ENCODE measurements at places on chromosomes 5 and 9.

DNA sequence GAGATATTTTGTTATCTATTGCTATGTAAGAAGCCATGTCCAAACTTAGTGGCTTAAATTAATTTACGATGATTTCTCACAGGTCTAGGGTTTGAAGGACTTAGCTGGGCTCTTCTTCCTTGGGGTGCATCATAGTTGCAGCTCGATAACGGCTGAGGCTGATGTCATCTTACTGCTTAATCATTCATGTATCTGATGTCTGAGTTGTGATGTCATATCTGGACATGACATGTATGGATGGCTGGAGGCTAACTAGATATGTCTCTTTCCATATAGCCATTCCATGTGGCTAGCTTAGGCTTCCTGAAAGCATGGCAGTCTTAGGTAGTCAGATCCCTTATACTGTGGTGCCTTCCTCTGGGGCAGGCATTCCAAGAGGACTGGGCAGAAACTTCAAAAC is 31.6 kb downstream of the ADGRV1 start:
- DNase-seq, result no peak

GRCh38 chr5:72459089-72459661 is 48.0 kb downstream of the ZNF366 start:
- no peak for DNase-seq

DNA sequence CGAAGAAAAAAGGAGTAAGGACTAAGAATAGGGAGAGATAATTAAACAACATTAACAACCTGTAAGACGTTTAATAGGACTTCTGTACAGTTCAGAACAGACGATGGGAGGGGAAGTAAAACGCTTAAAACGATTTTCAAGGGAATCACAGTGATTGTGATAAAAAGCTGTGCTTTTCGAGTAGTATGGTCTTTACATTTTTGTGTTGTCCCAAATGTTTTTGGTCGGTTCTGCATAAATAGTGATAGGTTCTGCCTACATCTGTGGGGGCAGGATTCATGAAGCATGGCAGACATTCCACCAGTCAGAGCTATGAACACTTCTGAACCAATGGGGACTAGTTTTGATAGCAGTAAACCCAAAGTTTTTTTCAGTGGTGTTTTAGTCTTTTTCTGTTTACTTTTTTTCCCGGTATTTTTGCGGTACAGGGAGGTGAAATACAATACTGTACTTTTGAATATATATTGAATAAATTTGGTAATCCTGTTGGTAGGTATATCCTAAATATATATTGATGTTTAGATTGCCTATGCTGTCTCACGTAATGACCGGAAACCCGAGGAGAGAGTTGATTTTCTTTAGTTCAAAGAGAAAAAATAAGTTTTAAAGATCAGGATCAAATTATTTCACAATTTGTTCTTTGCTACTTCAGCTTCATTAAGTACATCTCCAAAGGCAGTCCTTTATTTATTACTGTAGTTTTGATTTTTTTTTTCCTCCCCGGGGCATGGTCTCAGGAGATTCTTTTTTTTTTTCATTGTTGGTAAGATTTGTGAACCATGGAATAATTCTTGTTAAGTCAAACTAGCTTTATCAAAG is 1.3 kb downstream of the ERBIN start:
- DNase-seq, result peak; percentile 9

DNA sequence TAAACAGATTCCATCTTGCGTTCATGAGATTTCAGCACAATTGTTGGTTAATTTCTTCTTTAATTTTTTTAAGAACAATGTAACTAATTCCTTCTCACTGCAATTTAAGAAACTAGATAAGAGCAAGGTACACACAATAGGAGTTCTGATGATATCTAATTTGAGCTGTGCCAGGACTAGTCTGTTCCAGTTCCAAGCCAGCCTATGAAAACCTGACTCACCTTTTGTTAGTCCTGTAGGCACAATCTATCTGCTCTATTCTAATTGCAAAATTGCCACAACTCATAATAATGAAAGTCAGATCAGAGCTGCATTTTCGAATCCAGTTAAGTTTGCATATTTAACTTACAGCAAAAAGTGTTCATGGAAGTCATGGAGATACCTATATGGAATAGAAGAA is 494.1 kb upstream of the TUSC1 start:
- DNase-seq, result no peak

GRCh38 chr5:174832025-174832424 is 107.6 kb downstream of the MSX2 start:
- no peak for DNase-seq

DNA sequence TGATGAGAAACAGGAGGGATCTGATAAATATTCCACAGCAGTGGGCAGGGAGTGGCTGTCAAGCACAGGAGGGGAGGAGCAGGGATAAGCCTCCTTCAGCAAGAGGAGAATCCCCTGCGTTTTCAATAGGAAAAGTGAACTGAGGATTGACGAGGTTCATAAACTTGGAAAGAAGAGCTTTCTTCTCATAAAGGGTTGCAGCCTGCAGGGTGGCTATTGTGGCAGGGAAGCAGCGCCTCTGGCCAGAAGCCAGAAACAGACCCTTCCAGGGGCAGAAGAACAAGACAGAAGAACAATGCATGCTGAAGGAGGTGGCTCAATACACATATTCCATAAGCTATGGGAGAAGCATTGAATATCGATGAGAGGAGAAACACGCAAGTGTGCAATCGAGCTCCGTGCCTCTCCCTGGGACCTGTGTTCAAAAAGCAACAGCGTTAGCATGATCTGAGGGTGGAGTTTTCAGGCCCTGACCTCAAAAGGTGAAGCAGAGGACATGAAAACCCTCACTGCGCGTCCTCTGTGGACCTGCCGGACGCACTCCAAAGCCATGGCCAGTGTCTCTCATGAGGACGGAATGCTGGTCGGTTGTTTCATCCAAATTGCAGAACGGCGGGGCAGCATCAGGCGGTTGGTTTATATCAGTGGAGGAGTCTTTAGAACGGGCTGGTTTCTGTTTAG is 67.6 kb downstream of the ANKRD33B start:
- DNase-seq, result no peak

GRCh38 chr9:136117291-136117915 is 1.3 kb downstream of the TMEM250 start:
- DNase-seq, result no peak

DNA sequence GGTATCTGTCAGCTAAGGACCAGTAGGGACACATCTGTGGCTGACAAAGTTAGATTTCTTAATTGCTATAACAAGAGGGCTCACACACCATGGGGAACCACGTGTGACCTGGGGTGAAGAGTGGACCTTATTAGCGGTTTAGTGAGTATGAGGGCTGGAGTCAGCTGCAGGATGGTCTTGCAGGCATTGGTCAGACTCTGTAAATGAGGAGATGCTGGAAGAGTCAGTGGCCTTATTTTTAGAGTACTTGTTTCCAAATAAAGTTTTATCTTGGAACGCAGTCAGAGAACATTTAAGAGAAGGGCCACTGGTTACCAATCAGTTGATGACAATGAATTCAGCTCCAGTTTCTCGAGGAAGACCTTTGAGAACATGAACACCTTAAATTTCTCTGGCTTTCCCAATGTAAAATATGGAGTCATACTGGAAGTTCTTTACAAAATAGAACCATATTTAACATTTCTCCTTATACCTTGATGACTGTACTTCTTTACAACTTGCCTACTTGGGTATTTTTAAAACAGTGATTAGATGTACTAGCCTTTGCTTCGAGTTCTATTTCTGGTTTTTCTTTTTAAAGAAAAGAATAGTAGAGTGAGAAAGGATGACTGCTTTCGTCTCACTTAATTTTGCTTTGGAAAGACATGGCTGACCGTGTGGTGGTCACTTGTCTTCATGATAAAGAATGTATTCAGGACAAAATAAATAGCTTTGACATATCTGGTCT is 185.9 kb upstream of the S1PR3 start:
- DNase-seq, result no peak

GRCh38 chr9:136264031-136264430 is 18.4 kb upstream of the QSOX2 start:
- DNase-seq, result no peak

DNA sequence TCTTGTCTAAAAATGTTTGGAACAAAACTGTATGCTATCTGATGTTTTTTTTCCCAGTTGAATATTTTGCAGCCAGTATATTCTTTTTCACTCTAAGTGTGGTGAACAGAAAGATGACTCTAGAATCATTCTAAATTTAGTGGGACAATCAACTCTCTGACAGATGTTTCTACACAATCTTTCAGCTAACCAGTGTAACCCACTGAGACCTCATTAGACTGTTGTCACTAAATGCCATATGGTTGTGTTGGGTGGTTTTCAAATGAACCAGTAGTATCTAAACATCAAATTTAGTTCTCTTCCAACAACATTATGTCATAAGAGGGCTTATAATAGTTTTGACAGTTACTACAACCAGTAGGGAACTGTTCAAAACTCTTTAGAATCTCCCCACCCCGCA is 129.6 kb upstream of the PRLR start:
- DNase-seq, result no peak

- no peak for DNase-seq
Measured at GRCh38 chr9:69981686-69982445, 61.8 kb upstream of the MAMDC2 start.

DNA sequence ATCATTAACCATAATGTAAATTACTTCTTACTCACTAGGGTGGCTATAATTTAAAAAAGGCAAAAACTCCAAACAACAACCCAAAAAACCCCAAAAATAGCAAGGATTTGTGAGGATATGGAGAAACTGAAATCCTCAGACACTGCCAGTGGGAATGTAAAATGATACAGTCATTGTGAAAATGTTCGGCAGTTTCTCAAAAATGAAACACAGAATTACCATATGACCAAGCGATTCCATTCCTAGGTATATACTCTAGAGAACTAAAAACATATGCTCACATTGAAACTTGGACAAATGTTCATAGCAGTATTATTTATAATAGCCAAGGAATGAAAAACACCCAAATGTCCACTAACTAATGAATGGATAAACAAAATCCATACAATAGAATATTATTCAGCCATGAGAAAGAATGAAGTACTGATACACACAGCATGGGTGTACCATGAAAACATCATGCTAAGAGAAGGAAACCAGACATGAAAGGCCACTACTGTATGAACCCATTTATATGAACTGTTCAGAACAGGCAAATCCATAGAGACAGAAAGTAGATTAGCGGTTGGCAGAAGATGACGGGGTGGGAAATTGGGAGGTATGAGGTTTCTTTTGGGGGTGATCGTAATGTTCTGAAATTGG is 119.1 kb downstream of the MAPKAP1 start:
- no peak for DNase-seq

DNA sequence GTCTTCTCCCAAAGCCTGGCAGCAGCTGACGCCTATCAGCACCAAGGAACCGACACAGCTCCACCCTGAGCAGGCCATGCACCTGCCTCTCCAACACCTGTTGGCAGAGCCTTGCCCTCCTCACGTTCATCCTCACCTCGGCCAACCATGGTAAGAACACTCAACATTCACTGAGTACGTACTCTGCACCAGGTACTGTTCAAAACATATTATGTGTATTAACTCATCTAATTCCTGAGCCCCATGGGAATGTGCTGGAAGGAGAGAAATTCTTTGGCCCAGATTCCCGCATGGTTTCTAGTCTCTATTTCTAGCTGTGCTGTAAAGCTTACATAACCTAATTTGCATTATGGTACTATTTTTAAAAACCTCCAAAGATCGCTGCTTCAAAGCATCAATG is 86.1 kb downstream of the GPR21 start:
- DNase-seq, result no peak

DNA sequence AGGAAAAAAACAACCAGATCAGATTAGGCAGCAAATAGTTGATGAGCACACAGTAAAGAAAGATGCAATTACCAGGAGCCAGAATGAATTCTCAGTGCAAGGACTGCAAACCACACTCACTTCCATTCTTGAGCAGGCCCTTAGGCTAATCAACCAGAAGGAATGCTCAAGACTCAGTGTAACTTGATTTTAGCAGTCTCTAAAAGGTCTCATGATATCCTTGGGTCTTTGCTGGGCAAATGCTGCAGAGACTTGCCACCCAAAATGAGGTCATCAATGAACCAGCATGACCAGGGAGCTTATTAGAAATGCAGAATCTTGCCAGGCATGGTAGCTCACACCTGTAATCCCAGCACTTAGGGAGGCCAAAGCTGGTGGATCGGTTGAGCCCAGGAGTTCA is 20.1 kb upstream of the TMEM245 start:
- DNase-seq, result no peak

GRCh38 chr5:137710086-137710485 is 25.8 kb downstream of the KLHL3 start:
- DNase-seq, result no peak

GRCh38 chr9:36213387-36213786 is 22.7 kb downstream of the CLTA start:
- no peak for DNase-seq

GRCh38 chr9:105255421-105255820 is 11.0 kb downstream of the SLC44A1 start:
- no peak for DNase-seq

DNA sequence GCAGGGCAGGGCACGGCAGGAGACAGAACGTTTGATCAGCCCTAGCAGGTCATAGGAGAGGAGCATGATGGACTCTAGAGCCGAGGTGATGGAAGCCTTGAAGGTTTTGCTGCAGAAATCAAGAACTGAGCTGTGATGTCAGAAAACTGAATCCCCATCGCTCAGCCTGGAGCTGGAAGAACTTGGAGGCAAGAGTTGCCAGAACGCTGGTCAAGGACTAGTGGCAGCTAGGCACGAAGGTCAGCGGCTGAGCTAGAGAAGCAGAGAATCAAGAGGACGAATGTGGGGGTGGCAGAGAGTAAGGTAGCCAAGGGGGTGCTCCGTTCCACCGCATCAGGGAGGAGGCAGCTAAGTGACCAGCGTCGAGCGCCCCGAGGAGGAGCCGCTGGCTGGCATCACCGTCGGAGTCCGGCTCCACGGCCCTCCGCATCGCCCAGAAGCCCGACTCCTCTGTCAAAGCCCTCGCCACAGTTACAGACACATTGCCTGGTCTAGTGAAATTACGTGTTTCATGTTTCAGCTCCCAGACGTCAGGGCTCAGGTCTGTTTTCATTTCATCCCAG is 1.2 kb upstream of the GALNT10 start:
- DNase-seq, result no peak

DNA sequence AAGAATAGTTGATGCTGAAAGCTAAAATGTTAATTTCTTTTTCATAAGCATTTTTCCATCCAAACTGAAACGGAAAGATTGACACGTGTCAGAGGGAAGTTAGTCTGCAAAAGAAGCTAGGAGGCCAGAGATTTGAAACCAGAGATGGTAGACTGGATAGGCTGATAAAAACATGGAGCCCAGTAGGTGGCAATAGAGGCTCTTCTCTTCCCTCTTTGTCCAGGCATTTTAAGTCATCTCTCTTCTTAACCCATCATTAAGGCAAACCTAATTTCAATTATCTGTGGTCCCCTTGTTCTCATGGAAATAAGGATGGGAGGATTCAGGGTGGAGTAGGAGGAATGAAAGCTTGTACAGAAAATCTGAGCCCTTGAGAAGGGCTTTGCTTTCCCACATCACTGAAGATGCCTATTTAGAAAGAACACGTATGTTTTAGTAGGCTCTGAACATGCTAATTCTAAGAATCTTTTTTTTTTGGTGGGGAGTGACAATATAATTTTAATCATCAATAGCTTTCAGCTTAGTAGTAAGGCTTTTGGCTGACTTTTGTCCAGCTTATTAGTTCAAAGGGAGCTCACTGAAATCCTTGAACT is 66.6 kb downstream of the ZNF474 start:
- DNase-seq, result no peak

GRCh38 chr5:120655828-120656435 is 191.8 kb downstream of the PRR16 start:
- no peak for DNase-seq
